ENCODE measurements at places on chromosomes 13 and 19. TPM values are rescaled to one million over a fixed set of nuclear protein-coding genes. Genes with fewer than 3 reads are reported as not detected.

DNA sequence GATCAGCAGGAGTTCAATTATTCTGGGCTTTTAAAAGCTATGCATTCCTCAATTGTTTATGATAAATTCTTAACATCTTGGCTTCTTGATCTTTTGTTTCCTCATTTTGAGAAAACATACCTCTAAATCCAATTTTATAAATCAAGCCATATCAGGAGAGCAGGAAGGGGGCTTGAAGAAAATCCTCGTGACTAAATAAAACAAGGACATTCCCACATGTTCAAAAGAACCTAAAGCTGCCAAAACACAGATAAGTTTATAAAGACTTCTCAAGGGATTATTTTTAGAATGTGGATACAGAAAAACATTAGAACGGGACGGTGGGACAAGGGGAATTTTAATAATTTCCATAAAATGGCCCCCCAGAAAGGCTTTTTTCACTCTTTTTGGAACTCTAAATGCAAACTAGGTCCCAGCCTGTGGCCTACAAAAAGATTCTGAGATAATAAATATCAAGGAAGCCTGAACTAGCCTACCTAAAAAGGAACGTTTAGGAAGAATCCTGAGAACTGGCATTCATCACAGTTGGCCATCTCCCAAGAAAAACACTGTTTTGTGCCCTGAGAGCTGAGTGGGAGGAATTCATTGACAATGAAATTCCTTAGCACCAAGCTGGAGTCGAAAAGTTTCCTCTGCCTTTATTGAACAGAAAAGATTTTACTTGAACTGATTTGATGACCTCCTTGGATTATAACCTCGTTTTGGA is 30.1 kb downstream of the ZAR1L start:
- DNase-seq: no peak

DNA sequence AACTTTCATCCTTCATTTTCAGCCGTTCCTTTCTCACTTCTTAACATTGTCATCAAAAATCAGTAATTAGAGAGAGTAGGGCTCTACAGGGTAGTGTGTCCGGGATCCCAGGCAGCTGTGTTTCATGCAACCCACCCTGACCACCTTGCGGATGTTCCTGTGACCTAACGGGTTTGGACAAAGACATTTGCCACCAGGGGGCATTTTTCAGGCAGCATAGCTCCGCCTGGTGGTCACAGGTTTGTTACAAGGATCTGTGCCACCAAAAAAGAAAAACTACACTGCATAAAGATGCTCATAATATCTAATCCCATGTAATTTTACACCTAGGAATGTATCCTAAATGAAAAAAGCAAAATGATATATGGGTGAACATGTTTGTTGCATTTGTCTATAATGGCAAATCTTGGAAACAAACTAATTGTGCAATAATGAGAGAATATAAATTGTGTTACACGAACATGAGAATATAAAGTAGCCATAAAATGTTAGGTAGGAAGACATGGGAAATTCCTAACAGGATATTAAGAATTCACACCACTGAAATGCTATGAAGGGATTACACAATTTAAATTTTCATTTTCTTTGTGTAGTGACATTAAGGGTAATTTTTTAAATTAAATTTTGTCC is 123.0 kb downstream of the SLC7A1 start:
- DNase-seq: no peak

DNA sequence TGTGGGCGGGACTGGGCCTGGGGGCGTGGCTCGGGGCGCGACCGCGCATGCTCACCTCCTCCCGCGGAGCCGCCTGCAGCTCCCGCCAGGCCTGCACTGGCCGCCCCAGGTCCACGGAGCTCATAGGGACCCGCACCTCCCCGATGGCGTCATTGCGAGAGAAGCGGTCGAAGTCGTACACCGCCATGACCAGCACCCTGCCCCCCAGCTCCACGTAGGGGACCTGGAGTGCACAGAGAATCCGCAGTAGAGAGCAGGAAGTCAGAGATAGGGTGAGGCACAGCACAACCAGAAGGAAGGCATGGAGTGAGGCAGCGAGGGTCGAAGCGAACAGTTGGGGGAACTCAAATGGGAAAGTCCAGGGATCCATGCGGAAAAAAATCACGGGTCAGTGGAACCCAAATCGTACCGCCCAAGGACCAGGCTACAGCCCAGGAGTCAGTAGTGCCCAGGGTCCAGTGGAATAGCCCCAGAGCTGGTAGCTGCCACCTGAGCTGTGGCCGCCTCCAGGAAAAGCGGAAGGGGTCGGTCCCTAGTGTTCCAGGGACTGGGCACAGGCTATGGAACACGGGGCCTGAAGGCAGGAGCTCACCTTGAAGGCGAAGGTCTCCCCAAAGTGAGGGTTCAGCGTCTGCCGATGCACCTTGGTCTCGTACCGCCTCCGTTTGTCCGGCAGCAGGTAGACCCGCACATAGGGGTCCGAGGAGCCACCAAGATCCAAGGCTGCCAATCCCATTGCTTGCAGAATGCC is 4.8 kb downstream of the SYT5 start:
- no peak for DNase-seq

DNA sequence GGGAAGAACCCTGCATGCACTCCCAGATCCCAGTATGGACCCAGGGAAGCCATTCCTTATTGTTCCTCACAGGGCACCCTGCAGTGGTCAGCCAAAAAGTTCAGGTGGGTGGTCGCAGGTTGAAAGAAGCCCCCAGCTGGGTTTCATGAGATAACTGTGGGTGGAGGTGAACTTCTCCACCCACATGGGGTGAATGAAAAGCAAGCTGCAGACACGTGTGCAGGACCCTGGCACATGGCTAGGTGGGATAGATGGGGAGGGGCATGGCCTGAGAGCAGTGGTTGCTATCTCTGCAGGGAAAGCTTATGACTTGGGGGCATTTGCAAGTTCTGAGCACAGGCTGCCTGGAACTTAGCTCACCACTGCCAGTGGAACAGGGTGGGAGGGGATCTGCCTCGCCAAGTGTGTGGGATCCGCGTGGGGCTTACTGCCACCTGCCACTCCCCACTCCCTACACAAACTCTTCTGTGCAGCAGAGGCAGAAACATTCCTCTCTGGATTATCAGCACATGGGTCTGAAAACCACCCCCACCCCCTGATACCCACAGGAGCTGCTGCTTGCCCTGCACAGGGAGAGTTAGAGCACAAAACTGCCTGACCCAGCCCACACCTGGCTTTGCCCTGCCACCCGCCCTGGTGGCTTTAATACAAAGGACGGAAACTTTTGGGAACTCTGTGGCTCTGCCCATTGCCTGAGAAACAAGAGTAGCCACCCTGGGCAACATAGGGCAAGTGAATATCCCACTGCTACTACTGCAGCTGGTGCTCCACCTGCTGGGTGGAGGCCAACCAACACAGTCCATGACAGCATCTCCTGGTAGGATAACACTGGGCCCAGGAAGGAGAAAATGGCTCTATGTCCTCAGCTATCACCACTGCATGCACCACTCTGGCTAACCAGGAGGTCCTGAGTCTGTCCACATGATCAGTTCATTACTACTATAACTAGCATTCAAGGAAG is 24.4 kb downstream of the PLA2G4C start:
- DNase-seq: no peak

- DNase-seq: no peak
These were observed 240.2 kb upstream of the NBEA start for GRCh38 chr13:34701919-34702318.

The IZUMO2 gene
- total RNA-seq: not detected

DNA sequence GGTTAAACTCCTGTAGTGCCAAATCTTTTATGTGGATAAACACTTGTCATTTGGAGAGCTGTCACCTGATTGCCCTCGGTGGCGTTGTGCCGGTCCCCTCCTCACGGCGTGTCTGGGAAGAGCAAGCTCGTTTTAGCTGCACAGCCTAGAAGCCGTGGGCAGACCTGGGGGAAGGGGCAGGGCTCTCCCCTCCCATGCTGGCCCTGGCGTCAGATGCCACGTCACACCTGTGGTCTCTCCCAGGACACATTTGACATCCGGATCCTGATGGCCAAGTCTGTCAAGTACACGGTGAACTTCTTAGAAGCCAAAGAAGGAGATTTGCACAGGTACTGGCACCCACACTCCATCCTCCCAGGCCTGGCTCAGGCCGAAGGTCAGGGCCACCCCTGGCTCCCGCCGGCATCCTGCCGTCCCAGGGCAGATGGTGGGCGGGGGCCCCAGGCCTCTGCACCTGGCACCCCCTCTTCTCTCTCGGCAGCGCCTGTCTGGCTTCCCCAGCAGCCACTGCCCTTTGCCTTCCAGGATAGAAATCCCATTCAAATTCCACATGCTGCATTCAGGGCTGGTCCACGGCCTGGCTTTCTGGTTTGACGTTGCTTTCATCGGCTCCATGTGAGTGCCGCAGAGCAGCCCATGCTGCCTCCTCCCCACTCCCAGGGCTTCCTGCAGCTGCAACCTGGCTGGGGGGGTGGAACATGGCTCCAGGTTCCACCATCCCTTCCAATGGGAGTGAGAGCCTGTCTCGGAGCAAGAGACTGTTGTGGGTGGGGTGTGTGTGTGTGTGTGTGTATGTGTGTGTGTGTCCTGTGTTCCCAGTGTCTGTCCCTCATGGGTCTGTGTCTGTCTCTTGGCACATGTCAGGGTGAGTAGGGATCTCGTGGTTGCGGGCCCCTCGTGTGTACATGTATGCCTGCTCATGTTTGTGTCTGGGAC is 8.8 kb downstream of the YIPF2 start:
- DNase-seq: no peak

DNA sequence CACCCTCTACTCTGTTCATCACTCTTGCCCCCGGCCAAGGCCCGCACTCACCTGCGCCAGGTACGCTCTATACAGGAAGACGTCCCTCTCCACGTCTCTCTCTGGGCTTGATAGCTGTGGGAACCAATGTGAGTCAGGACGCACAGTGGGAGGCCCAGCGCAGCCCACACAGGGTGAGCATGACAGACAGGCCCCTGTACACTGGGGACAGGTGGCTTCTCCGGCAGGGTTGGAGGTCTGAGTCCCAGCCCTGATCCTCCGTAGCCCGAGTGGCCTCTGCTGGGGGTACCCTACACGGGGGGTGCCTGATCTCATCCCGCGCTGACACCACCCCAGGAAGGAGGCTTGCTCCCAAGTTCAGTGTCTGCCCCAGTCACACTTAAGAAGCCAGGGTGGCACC is 6.3 kb downstream of the COPE start:
- DNase-seq: no peak

The C19orf81 gene
- total RNA-seq: 2.1 TPM

DNA sequence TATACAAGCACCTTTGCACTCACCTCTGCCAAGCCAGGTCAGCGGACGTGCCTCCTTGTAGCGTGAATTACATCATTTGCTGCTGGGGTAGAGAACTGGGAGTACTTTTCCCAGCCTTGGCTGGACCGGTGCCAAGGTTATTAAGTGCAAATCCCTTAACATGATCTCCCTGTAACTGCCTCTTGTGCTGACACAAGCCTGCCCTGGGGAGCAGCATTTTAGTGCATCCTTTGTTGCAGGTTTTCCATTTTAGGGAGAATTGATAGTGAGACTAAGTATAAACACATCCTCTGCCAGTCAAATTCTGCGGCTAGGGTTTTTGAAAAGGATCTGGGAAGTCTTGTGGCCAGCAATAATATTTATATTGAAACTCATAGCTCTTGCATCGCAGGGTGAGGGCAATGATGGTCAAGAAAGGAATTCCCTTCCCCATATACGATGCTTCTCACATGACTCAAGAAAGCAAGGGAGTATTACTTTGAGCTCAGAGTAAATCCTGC is 32.7 kb upstream of the DCLK1 start:
- no peak for DNase-seq

GRCh38 chr13:77079902-77080413 is 53.0 kb upstream of the FBXL3 start:
- DNase-seq: no peak

DNA sequence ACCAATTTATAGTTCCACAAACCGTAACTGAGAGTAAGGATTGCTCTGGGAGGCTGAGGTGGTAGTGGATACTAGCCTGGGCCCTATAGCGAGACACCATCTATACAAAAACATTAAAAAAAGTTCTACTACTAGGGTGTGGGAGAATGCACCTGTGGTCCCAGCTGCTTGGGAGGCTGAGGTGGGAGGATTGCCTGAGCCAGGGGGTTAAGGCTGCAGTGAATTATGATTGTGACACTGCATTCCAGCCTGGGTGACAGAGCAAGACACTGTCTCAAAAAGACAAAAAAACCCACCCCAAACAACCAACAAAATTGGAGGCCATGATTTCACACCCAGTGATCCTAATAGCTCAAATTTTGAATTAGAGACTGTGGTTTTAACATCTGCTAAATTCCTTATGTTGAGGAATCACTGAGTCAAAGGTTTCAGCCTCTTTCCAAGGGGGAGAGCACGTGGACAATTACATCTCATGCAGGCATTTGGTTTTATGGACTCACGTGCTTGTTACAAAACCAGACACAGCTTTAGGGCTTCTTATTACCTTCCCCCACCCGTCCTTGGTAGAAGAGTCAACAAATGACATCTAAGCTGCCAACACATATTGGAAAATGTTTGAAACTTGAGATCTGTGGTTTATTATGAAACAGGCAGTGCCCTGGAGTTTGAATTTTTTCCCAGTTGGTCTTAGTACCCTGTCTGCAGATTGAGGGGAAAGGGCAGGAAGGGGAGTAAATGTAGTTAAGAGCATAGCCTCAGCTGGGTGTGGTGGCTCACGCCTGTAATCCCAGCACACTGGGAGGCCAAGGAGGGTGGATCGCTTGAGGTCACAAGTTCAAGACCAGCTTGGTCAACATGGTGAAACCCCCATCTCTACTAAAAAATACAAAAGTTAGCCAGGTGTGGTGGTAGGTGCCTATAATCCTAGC is 18.5 kb downstream of the CYP2A6 start:
- no peak for DNase-seq

DNA sequence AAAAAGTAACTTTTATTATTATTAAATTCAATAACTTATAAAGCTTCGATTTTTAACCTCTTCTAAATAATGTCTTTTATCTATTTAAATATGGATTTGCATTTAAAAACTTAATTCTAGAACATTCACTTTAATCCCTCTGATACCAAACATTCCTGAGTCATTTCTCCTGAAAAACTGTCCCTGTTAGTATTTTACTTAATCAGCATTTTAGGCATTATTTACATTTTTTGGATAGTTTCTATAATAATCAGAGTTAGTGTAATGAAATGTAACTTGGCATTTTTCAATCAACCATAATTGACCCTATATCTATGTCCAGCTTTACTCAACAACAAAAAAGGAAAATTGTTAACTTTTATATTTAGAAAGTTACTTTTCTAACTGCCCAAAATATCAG is 428.1 kb downstream of the PCDH17 start:
- no peak for DNase-seq

GRCh38 chr13:108166078-108166477 is 49.3 kb downstream of the LIG4 start:
- DNase-seq: no peak

- no peak for DNase-seq
These were observed 41.6 kb downstream of the RFX2 start for GRCh38 chr19:6068711-6069110.

The FFAR3 gene
- not detected for total RNA-seq

DNA sequence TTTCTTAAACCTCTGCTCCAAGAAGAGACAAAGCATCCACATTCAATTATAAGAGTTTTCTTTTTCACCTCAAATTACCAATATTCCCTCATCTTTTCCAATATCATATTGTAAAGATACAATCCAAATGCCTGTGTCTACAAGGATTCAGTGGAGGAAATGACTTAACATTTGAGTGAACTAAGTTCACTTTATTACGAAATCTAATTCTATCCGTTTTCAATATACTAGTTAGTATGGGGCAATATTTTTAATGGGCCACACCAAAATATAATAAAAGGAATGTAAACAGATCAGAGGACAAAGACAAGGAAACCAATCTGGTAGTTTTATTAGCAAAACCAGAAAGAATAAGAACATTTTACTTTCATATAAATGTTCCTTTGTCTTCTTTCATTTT is 136.0 kb downstream of the DCLK1 start:
- DNase-seq: no peak

GRCh38 chr19:10655457-10656312 is 1.5 kb downstream of the ILF3 start:
- DNase-seq: no peak

The ZNF497 gene
- 7.0 TPM for total RNA-seq

All from cerebellum (tissue), 4 donors.